ENCODE measurements at places on chromosomes 6 and 20. TPM values are rescaled to one million over a fixed set of nuclear protein-coding genes. Genes with fewer than 3 reads are reported as not detected.

DNA sequence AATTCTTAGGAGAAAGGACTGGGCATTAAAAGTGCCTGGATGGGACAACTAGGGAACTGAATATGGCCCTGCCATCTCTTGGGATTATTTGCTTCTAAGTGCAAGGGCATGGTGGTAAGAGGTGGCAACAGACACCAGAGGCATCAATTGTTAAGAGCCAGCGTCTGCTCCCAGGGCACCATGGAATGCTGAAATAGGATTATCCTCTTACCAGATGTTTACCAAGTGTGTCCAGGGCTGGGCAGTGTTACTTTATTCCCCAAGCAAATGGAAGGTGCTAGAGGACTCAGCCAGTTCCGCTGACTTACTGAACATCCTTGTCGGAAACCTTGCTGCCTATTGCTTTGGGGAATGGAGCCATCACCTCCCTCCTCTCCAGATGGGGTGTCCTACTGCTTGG lies 273.6 kb upstream of the SUPT3H start:
- DNase-seq = no peak
- H3K27me3 ChIP-seq = no peaks in the 10 kb centered on the region
- H3K4me1 ChIP-seq = no peaks in the 10 kb centered on the region
- no peaks in the 10 kb centered on the region for H3K36me3 ChIP-seq

The CDKN1A gene
- total RNA-seq = 114 TPM

DNA sequence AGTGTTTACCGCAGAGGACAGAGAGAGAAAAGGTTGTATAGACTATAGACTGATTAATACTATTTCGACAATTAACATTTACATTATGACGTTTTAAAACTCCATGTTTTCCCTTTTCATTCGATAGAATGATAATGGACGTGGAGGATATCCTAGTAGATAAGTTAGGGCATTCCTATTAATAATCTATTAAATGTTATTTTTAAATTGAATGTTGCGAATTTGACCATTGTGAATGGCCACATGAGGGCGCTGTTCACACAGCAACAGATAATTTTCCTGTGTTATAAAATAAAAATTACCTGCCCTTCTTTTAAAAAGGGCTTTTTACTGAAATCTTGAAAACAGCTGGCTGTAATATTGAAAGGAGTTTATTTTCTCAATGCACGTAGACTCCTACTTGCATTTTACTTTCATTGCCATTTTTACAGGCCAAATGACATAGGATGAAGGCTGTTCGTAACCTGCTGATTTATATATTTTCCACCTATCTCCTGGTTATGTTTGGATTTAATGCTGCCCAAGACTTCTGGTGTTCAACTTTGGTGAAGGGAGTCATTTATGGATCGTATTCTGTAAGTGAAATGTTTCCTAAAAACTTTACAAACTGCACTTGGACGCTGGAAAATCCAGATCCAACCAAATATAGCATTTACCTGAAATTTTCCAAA lies 3.3 kb downstream of the ADGRB3 start:
- peak overlapping the region; percentile 70 for H3K4me3 ChIP-seq
- H3K36me3 ChIP-seq = no peaks in the 10 kb centered on the region
- H3K4me1 ChIP-seq = no peaks in the 10 kb centered on the region
- no peak for DNase-seq
- H3K27me3 ChIP-seq = no peaks in the 10 kb centered on the region

DNA sequence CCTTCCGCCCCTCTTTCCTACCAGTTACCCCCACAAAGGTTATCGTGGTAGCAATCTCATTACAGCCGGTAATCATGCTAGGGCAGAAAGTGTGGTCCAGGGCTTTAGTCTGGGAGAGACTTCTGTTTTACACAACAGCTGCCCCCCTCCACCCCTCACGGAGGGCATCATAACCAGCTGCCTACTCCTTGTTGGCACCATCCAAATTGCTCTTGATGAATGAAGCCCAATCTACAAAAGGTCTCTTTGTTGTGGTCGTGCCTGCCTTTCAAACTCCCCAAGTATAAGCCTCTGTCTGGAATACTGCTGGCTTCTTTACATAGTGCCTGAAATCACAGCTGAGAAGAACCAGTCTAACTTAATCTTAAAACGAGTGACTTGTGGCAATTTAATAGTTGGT lies 157.9 kb downstream of the INSM1 start:
- H3K4me3 ChIP-seq = no peak overlapping the region
- no peaks in the 10 kb centered on the region for H3K27me3 ChIP-seq
- H3K4me1 ChIP-seq = no peaks in the 10 kb centered on the region
- H3K27ac ChIP-seq = no peak overlapping the region
- peaks cover 70% of the 10 kb centered on the region for H3K36me3 ChIP-seq
- no peak for DNase-seq

The FKBP1C gene
- 0.86 TPM for total RNA-seq

- peak overlapping the region; percentile 93 for H3K27ac ChIP-seq
- peaks cover 75% of the 10 kb centered on the region for H3K4me1 ChIP-seq
- peaks cover 13% of the 10 kb centered on the region for H3K36me3 ChIP-seq
Observed at GRCh38 chr6:32111424-32112066, 2.4 kb upstream of the TNXB start.
